Choroid plexus epithelial cell (primary cell): ENCODE measurements at places on chromosomes 7 and 10.
A peak's percentile ranks its signal among the peaks of the same experiment; 100 is the strongest.

- DNase-seq = no peak
Observed at GRCh38 chr7:2165610-2166594, 66.8 kb downstream of the MAD1L1 start.

DNA sequence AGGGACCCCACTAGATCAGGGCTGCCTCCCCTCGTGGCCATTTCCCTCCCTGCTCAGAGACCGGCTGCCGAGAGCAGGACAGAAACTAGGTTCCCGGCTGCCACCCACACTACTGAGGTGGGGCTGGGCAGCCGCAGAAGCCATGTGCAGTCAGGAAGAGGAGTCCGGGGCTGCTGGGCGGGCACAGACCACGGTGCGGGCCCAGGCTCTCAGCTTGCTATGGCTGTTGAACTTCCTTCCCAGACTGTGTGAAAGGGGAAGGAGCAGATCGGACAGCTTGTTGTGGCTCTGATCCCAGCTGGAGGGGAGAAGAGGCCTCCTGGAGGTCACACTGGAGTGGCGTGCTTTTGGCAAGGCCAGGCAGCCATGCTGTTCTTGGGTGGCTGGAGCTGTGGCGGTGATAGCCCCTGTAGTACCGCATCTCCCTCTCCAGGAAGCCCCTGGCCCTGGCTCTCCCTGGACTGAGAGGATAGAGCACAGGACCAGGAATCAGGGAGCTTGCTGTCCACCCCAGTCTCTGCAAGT lies 56.8 kb downstream of the HK1 start:
- DNase-seq = peak; percentile 85

GRCh38 chr10:133400624-133401424 lies 6.9 kb downstream of the MTG1 start:
- DNase-seq = peak; percentile 18

DNA sequence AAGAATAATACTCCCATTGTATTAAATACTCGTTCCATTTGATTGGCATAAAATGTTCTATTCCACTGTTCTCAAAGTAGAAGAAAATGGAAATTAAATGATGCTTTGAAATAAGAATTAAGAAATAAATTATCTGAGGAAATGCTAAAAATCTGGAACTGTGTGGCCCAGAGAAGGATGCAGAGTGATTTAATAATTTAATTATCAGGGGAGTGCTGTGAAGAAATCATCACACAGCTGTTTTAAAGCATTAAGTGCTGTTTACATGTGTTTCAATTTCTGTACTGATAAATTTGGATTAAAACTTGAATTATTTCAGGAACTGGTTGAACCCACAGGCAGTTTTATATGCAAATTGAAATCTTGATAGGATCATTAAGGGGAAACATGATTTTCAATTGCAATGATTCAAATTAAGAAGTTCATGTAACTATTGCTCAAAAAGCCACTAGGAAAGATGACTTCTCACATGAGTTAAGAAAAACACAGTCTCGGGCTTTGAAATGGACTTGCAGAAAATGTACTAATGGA lies 56.3 kb downstream of the COL28A1 start:
- no peak for DNase-seq
